ENCODE measurements at places on chromosomes 5 and 9.

- DNase-seq = no peak
Observed at GRCh38 chr9:116626762-116627161, 60.3 kb upstream of the TRIM32 start.

DNA sequence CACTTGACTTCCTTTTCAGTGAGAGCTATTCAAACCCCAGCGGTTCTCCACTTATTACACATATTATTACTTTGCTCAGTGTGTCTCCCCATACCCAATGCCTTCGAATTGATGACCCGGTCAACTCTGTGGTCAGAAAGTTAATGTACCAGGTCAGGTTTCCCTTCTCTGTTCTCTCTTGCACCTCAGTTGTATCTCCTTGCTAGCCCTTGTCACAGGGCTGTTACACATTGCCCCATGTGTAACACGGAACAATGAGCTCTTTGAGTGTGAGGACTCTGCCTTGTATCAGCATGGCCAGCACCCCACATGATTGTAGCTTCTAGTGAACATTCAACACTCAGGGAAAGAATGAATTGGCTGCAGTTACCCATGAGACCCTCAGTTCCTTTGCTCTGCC lies 73.6 kb downstream of the DOCK2 start:
- no peak for DNase-seq

GRCh38 chr9:107367727-107368502 lies 84.8 kb downstream of the RAD23B start:
- no peak for DNase-seq

- no peak for DNase-seq
Observed at GRCh38 chr5:96610747-96611146, 51.4 kb upstream of the CAST start.

DNA sequence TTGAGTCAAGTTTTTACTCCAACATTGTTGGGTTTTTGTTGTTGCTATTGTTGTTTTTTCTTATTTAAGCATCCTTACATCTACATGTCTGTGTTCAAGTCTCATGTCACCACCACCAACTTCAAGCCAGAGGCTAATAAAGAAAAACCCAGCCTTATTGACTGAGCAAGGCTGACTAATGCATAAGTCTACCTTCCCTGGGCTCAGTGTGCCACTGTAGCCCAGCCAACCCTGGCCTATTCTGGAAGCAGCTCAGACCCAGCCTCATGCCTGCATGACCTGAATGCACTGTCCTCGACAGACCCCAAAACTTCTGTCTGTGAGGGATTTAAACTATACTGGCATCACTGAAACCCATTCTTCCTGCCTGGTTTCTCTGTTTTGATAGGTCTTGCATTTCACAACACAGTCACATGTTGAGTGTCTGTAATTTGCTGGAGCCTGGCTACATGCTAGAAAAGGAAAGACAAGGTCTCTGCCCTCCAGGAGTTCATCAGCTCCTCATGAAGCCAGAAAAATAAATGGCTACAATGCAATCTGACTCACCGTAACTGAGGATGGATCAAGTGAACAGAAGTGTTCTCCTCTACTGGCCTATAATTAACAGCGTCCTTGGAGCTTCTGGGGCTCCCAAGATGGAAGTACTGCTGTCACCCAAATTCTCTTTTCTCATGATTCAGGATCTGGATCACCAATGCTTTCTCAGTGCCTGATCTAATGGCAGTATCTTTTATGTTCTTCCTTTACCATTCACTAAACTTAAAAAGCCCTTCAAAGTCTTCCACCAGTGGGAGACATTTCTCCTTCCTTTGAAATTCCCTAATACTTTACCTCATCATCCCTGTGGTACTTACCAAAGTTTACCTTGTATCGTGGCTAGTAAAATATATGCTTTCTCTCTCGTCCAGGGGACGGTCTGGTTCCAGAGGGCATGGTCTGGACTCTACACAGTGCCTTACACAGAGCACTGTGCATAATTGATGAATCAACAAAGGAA lies 103.9 kb upstream of the IFNE start:
- peak; percentile 43 for DNase-seq

GRCh38 chr9:14203356-14204056 lies 110.4 kb downstream of the NFIB start:
- peak; percentile 37 for DNase-seq

GRCh38 chr5:30600892-30601291 lies 592.6 kb upstream of the CDH6 start:
- no peak for DNase-seq

Data from GM23248 (cell line).